ENCODE measurements at places on chromosomes 13 and 19. TPM values are rescaled to one million over a fixed set of nuclear protein-coding genes. Genes with fewer than 3 reads are reported as not detected.

The BORA gene
- 1.7 TPM for total RNA-seq

The ZNF737 gene
- 33.7 TPM for total RNA-seq

GRCh38 chr13:20128459-20128931, 32.4 kb downstream of the GJA3 start:
- H3K4me1 ChIP-seq, result peaks cover 13% of the 10 kb centered on the region
- no peak overlapping the region for H3K4me3 ChIP-seq
- no peaks in the 10 kb centered on the region for H3K27me3 ChIP-seq
- peak overlapping the region; percentile 89 for H3K27ac ChIP-seq

GRCh38 chr19:51621178-51621577, 9.0 kb downstream of the SIGLEC5 start:
- peaks cover 4% of the 10 kb centered on the region for H3K27me3 ChIP-seq
- DNase-seq, result no peak
- H3K4me1 ChIP-seq, result no peaks in the 10 kb centered on the region
- no peak overlapping the region for H3K27ac ChIP-seq
- no peak overlapping the region for H3K4me3 ChIP-seq

DNA sequence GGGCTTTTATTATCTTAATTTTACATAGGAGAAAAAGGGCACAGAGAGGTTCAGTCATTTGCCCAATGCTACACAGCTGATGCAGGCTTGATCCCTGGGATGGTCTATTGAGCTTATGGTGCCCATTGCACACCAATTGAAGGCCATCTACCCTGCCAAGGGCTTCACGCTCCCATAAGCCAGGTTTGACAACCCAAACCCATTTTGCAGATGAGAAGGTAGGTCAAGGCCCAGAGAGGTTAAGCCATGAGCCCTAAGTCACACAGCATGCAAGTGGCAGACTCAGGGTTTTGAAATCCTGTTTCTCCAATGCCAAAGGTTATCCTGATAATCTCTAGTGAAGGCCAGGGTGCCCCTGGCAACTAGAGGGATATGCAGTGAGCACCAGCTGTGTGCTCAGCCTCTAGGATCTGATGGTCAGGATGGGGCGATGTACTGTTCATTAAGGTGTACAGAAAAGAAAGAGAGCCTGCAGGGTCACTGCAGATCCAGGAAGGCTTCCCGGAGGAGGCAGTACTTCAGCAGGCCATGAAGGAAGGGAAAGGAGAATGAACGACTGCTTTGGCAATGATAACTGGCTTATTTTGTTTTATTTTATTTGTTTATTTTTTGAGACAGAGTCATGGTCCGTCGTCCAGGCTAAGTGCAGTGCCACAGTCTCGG, 8.1 kb downstream of the CREB3L3 start:
- no peak for DNase-seq
- no peaks in the 10 kb centered on the region for H3K27me3 ChIP-seq
- H3K4me3 ChIP-seq, result no peak overlapping the region
- no peaks in the 10 kb centered on the region for H3K36me3 ChIP-seq
- no peak overlapping the region for H3K27ac ChIP-seq
- H3K4me1 ChIP-seq, result no peaks in the 10 kb centered on the region

Measured in adrenal gland (tissue), 19 donors.